ENCODE measurements at places on chromosomes 1 and 21.

- DNase-seq, result no peak
Observed at GRCh38 chr1:201759194-201759815, 69.7 kb upstream of the IPO9 start.

- DNase-seq, result no peak
Observed at GRCh38 chr1:53625049-53625448, 113.9 kb downstream of the GLIS1 start.

DNA sequence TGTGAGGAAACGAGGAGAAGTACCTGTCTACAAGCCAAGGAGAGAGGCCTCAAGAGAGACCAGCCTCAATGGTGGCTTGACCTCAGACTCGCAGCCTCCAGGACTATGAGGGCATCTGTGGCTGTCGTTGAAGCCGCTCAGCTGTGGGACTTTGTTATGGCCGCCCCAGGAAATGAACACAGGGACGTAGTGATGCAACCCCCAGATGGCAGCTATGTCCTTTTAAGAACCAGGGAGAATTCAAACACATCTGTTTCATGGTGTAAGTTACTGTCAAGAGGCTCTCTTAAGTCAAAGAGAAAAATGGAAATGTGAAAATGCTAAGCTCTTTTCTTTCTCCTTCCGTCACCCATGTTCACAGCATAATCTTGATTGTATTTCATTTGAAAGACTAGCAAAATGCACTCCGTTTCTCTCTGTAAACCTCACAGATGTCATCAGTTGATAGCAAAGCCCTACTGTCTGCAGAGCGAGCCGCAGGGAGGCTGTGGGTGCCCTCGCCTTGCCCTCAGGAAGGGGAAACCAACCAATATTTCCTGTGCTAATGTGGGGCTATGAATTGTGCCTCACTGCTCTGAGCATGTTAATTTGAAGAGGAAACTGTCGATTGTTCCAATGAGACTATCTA lies 21.3 kb downstream of the UBASH3A start:
- DNase-seq, result no peak

- no peak for DNase-seq
Observed at GRCh38 chr1:179269071-179269470, 24.5 kb upstream of the SOAT1 start.

DNA sequence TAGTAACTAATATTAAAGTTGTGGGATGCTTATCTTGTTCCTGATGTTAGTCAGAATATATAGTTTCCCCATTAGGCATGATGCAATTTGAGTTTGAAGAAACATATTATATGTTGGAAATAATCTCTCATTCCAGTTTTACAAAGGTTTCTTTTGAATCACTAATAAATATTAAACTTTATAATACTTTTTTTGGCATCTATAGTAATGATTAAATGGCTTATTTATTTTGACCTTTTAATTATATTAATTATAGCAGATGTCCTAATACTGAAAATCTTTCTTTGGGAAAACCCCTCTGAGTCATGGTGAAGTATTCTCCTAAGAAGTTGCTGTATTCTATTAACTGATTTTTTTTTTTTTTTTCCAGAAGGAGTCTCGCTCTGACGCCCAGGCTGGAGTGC lies 28.5 kb upstream of the PTGS2 start:
- DNase-seq, result no peak

- no peak for DNase-seq
Observed at GRCh38 chr21:26019236-26019635, 151.3 kb downstream of the APP start.

DNA sequence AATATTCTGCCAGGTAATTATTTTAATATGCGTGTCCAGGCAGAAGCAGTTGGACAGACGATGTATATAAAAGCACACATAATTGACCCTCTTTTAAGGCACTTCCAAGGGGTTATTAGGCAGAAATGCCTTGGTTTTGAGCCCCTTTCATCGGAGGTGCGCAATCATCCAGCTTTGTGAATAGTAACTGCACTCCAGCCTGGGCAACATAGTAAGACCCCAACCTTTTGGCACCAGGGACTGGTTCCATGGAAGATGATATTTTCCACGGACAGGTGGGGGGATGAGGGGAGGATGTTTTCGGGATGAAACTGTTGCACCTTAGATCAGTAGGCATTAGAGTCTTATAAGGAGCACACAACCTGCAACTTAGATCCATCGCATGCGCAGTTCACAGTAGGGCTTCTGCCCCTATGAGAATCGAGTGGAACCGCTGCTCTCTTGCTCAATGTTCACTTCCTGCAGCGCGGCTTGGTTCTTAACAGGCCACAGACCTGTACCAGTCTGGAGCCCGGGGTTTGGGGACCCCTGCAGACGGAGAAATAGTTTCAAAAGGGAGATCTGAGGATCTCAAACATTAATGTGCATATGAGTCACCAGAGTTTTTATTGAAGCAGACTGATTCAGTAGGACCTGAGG lies 1.8 kb upstream of the MCOLN2 start:
- no peak for DNase-seq

Measured in HFF-Myc (cell line).